Chondrocyte (in vitro differentiated cells): ENCODE measurements at places on chromosomes 2 and 18. TPM values are rescaled to one million over a fixed set of nuclear protein-coding genes. Genes with fewer than 3 reads are reported as not detected.

DNA sequence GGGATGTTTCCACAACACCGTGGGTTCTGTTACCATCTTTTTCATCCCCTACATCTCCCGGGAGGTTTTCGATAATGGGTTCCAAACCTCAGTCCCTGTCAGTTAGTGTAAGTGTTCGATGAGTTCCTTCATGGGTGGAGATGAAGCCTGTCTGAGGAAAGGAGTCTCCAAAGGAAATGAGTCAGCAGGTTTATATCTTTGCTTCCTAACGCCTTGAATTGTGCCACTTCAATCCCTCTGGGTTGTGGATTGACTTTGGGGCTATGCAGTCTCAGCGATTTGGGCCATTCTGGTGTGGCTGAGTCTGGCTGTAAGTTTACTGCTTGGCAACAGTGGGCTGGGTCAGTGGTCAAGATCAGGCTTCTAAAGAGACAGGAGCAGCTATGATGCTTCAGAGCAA, 1.2 kb downstream of the SERPINB5 start:
- H3K36me3 ChIP-seq = no peaks in the 10 kb centered on the region
- no peak overlapping the region for H3K4me3 ChIP-seq
- no peak for DNase-seq
- no peak overlapping the region for H3K27ac ChIP-seq

- H3K27ac ChIP-seq = no peak overlapping the region
- no peaks in the 10 kb centered on the region for H3K36me3 ChIP-seq
- H3K4me1 ChIP-seq = peaks cover 5% of the 10 kb centered on the region
- no peaks in the 10 kb centered on the region for H3K27me3 ChIP-seq
- no peak for DNase-seq
Observed at GRCh38 chr2:7132753-7133152, 215.5 kb downstream of the RNF144A start.

DNA sequence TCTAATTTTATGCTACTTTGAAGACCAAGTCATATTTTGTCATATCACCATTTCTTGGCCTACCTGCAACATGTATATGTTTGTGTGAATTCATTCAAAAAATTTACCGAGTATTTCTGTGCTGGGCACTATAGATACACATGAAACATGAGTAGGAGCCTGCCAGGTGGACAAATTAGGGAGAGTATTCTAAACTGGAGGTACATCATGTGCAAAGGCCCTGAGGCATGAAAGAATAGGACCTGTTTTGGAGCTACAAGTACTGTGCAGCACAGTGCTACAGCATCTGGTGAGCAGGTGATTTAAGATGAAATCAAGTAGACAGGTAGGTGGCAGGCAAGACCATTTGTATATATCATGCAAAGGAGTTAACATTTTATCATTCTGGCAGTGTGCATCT, 152.9 kb downstream of the MYO3B start:
- no peaks in the 10 kb centered on the region for H3K36me3 ChIP-seq
- no peak overlapping the region for H3K27ac ChIP-seq
- H3K4me1 ChIP-seq = no peaks in the 10 kb centered on the region
- H3K27me3 ChIP-seq = peaks cover 25% of the 10 kb centered on the region

GRCh38 chr2:25481381-25482300, 139.9 kb upstream of the DNMT3A start:
- no peaks in the 10 kb centered on the region for H3K36me3 ChIP-seq
- no peak overlapping the region for H3K4me3 ChIP-seq
- H3K27ac ChIP-seq = peak overlapping the region; percentile 69
- H3K27me3 ChIP-seq = no peaks in the 10 kb centered on the region
- peaks cover 26% of the 10 kb centered on the region for H3K4me1 ChIP-seq

GRCh38 chr2:183995632-183996031, 602.7 kb upstream of the ZNF804A start:
- H3K4me1 ChIP-seq = no peaks in the 10 kb centered on the region
- H3K4me3 ChIP-seq = no peak overlapping the region
- no peak overlapping the region for H3K27ac ChIP-seq

WNT6 gene
- total RNA-seq = not detected in 3 replicates

MGAT4A gene
- total RNA-seq = 1.7 to 2.2 TPM (median 2.1 TPM) in 3 replicates

DNA sequence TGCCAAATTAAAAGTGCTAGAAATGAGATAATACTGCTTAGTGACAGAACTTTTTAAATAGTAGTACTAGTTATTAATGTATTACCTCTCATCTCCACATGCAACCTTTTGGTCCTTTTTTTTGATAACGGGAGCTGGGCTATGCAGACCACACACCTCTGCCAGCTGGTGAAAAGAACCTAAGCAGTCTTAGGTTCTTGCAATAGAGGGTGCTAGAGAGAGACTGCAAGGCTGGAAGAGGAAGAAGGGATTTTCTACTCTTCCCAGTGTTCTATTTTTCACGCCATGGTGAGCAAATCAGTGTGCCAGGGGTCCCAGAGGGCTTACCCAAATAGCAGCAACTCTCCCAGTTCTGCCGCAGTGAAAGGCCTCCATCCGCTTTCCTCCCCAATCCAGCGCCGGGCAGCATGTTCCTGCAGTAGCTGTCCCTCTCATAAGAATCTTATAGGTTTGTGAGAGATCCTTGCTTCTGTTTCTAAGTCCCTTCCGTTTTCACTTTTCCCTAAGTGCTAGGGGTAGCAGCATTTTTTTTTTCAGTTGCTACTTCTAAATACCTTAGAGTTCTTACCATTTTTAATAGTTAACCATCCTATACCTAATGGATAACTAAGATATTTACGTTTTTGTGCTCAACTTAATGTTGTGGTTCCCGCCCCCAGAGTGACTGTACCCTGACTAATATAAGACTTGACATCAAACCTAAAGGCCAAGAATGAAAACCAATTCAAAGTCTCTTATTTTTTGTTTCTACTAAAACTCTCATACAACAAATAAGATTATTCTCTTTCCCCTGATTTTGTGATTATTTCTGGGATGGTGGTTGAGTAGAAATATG, 69.4 kb upstream of the UBE2E3 start:
- no peaks in the 10 kb centered on the region for H3K36me3 ChIP-seq
- no peak for DNase-seq
- H3K27ac ChIP-seq = no peak overlapping the region
- H3K4me1 ChIP-seq = no peaks in the 10 kb centered on the region
- no peaks in the 10 kb centered on the region for H3K27me3 ChIP-seq

KIAA2012 gene
- not detected in 3 replicates for total RNA-seq

SP110 gene
- total RNA-seq = 11.3 to 13.9 TPM (median 12.9 TPM) in 3 replicates

DNA sequence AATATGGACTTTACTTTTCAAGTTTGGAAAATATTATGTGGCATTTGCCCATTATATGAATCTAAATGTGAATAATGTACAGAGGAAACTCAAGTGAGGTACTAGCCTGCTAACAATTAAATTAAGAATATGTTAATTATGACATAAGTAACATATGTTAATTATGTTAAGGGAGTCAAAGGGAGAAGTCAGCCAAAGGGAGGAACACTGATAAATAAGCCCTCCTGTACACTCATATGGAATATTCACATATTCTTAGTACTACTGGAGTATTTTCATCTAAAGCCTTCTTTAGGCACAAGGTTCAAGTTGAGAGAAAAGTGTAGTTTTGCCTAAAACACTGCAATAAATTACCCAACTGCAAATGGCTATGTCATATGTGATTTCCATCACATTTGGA, 30.1 kb downstream of the ITGB6 start:
- H3K27me3 ChIP-seq = no peaks in the 10 kb centered on the region
- H3K4me1 ChIP-seq = peaks cover 17% of the 10 kb centered on the region
- no peak overlapping the region for H3K4me3 ChIP-seq
- no peak for DNase-seq

OTOF gene
- not detected in 3 replicates for total RNA-seq

DNA sequence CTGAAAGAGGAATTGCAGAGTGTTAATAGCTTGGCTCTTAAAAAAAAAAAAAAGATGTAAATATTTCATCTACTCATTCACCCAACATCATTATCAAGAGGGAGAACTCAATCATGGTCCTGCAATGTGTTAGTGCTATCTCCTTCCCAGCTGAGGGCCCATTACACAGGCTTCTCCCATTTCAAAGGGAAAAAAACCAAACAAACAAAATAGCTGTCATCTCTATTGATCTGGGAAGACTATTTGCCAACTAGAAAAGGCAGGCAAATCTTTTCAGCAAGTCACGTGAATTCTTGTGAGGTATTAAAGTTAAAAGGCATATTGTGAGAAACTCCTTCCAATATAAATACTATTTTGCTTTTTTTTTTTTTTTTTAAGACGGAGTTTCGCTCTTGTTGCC, 194.3 kb downstream of the MYO1B start:
- H3K27ac ChIP-seq = no peak overlapping the region
- no peak for DNase-seq
- no peaks in the 10 kb centered on the region for H3K27me3 ChIP-seq
- H3K36me3 ChIP-seq = no peaks in the 10 kb centered on the region
- no peak overlapping the region for H3K4me3 ChIP-seq

DNA sequence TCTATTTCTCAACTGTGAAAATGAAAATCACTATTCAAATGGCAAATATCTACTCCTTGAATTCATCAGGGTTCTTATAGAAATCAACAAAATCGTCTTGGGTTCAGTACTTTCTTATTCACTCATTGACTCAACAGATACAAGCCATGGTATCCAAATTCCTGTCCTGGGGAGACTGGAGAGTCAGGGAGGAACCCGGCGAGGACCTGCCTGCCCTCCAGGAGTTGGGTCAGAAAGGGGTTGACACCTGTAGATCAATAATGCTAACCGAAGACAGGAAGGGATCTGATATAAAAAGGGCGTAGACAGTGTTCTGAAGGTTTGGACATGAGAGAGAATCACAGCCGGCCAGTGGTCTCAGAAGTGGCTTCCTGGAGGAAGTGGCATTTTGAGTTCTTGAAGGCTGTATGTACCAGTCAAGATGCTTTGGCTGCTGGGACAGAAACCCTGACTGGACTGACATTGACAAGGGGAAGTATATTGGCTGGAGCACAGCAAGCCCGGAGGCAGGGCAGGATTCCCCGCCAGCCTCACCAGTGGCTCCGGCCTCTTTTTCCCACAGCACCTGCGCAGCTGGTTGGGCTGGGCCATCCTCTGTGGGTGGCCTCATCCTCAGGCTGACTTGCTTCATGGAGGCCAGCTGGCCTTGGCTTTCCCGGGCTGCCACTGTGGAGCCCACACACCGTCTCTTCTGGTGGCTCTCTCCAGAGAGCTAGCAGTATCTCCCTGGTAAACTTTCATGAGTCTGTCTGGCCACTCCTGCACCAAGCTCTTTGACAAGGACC, 3.0 kb downstream of the LRRFIP1 start:
- no peaks in the 10 kb centered on the region for H3K27me3 ChIP-seq
- no peak overlapping the region for H3K4me3 ChIP-seq
- H3K36me3 ChIP-seq = peaks cover 7% of the 10 kb centered on the region
- no peak for DNase-seq

TMEM247 gene
- not detected in 3 replicates for total RNA-seq

GRCh38 chr18:75033516-75033915, 175.4 kb downstream of the PTGR3 start:
- no peaks in the 10 kb centered on the region for H3K36me3 ChIP-seq
- H3K27me3 ChIP-seq = no peaks in the 10 kb centered on the region
- no peak overlapping the region for H3K4me3 ChIP-seq
- H3K27ac ChIP-seq = no peak overlapping the region
- no peak for DNase-seq

DNA sequence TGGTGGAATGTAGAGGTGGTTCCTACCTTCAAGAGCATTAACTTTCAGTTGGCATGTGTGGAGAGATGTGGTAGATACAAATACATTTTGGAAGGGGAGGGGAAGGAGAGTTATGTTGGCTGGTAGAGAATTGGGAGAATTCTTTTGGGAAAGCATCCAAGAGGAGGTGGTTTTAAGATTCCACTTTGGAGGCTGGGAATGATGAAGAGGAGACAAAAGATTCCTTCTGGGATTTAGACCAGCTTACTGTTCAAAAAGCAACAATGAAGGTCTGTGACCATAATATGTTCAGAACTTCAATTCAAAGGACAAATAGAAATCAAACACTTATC, 120.8 kb upstream of the FOSL2 start:
- H3K36me3 ChIP-seq = no peaks in the 10 kb centered on the region
- no peak for DNase-seq
- peak overlapping the region; percentile 57 for H3K27ac ChIP-seq

CNTNAP5 gene
- total RNA-seq = not detected in 3 replicates

GRCh38 chr2:9330612-9331270, 92.6 kb downstream of the ITGB1BP1 start:
- DNase-seq = no peak
- H3K27me3 ChIP-seq = no peaks in the 10 kb centered on the region
- no peak overlapping the region for H3K27ac ChIP-seq
- peaks cover 56% of the 10 kb centered on the region for H3K4me1 ChIP-seq
